ENCODE measurements at places on chromosomes 7 and 10.

- no peak for DNase-seq
Observed at GRCh38 chr10:132503581-132504421, 33.8 kb upstream of the INPP5A start.

GRCh38 chr7:80885757-80886156 is 33.1 kb downstream of the SEMA3C start:
- DNase-seq, result no peak

DNA sequence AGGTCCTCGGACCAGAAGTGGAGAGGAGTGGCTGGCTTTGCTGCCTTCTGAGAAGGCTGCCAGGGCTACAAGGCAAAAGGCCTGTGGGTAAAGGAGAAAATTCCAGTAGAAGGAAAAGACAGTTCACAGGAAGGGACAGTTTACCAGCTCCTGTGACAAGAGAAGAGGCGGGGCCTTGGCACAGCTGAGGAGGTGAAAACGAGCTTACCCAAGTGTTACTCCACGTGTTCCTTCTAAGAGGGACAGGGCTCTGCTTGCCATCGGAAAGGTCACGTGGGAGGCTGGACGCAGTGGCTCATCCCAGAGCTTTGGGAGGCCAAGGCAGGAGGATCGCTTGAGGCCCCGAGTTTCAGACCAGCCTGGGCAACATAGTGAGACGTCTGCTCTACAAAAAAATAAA is 129.4 kb upstream of the ZNF746 start:
- no peak for DNase-seq

DNA sequence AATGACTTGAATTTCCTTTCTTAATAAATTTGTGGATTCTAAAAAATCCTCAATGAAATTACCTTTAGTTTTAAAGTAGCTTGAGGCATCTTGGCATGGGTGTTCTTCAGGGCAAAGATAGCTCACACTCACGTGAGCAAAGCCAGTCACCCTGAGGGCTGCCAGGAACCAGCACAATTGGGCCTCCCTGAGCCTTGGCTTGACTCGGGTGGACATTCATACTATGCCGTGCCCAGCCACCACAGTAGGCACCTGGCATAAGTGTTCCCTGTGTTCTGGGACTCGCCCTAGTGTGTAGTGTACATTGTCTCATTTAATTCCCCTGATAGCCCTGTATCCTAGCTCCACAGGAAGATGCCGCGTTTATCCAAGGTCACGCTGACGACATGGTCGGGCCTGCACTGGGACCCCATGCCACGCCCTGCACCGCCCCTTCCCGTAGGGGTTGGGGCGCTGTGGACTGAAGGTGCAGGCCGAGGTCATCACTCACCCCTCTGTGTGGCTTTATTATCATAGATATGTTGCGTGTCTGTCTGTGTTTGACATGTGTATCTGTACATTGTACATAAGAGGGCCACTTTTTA is 67.7 kb downstream of the DYNC2I1 start:
- no peak for DNase-seq

DNA sequence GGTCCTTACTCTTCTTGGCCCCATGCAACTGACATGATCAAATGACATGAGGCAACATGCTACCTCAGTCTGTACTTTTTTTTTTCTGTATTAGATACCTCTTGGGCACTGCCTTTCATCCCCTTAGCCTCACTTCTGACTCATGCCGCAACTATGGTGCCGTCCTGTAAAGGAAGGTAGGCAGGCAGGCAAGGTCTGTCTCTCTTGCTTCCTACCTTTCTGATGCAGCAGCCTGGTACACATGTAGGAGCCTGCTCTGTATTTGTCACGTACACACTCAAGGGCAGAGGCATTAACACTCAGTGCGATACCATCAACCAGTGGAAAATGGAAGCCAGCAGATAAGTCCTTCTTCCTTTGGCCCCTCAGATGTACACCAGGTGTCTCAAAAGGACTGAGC is 146.7 kb downstream of the ATE1 start:
- no peak for DNase-seq

- DNase-seq, result no peak
Observed at GRCh38 chr7:19105546-19105945, 11.9 kb downstream of the TWIST1 start.

GRCh38 chr10:78462726-78463228 is 429.1 kb downstream of the RPS24 start:
- no peak for DNase-seq

- no peak for DNase-seq
Observed at GRCh38 chr10:104641937-104642657, 1.0 kb downstream of the SORCS3 start.

DNA sequence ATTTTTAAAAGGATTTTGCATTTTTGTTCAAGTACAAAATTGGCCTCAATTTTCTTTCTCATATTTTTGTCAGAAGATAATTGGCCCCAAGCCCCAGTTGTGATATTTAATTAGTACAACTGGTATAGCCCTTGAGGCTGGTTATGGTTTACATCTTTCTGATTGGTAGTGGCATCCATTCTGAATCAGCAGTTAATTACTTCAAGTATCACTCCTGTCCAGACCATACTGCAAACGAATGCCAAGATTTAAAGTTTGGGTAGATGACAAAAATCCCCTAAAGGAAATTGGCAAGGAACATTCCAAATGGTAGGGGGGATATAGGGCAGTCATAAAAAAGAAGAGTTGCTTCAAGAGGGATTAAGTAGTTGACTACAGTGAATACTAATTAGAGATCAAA is 23.1 kb downstream of the MYPN start:
- DNase-seq, result no peak

GRCh38 chr7:128777156-128778123 is 1.8 kb upstream of the OPN1SW start:
- DNase-seq, result no peak

- DNase-seq, result no peak
Observed at GRCh38 chr7:17940951-17941431, 697 bp upstream of the SNX13 start.

DNA sequence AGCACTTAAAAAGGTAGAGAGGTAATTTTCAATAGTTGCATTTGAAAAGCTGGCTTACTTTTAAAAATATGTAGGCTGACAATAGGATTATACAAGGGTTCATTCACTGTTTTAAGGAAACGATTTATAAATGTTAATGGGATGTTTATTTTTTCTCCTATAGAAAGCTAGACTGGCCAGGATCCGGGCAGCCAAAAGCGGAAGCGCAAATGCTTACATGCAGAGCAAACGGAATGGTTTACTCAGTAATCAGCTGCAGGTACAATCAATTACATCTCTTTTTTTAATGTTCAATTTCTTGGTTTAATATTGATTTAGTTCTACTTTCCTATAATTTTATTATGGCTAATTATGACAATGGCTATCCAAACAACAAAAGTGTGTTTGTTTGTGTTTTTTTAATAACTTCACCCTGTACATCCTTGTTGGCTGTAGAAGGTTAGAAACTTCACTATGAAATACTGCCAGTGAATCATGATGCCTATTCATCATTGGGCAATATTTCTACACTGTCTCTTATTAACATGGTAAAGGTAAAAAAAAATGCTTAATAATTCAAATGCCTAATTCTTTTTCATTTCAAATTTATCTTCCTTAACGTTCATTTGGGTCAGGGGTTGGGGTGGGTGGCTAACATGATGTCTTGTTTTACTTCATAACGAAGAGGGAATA is 116.4 kb downstream of the TSPAN12 start:
- peak; percentile 4 for DNase-seq

DNA sequence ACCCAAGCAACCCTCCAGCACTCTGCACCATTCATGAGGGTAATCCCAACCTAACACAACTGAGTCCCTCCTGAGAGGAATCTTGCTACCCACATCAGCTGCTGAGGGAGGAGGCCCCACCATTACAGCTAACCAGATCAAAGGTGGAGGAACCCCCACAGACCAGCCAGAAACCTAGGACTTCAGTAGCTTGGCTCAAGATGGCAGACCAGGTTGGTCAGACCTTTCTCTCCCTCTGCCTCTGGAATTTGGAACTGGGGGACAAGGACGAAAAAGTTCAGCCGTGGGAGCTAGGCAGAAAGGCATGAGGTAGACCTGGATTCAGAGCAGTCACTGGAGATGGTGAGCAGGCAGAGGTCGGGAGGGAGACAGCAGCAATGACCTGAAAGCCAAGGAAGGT is 101.3 kb upstream of the CACUL1 start:
- no peak for DNase-seq

- no peak for DNase-seq
Observed at GRCh38 chr7:43872406-43873110, 3.2 kb upstream of the MRPS24 start.

- no peak for DNase-seq
Observed at GRCh38 chr10:69685426-69685801, 55.4 kb downstream of the FAM241B start.

- DNase-seq, result no peak
Observed at GRCh38 chr7:100431286-100431735, 1.7 kb downstream of the MEPCE start.

- no peak for DNase-seq
Observed at GRCh38 chr7:116322541-116322940, 112.2 kb downstream of the TES start.

DNA sequence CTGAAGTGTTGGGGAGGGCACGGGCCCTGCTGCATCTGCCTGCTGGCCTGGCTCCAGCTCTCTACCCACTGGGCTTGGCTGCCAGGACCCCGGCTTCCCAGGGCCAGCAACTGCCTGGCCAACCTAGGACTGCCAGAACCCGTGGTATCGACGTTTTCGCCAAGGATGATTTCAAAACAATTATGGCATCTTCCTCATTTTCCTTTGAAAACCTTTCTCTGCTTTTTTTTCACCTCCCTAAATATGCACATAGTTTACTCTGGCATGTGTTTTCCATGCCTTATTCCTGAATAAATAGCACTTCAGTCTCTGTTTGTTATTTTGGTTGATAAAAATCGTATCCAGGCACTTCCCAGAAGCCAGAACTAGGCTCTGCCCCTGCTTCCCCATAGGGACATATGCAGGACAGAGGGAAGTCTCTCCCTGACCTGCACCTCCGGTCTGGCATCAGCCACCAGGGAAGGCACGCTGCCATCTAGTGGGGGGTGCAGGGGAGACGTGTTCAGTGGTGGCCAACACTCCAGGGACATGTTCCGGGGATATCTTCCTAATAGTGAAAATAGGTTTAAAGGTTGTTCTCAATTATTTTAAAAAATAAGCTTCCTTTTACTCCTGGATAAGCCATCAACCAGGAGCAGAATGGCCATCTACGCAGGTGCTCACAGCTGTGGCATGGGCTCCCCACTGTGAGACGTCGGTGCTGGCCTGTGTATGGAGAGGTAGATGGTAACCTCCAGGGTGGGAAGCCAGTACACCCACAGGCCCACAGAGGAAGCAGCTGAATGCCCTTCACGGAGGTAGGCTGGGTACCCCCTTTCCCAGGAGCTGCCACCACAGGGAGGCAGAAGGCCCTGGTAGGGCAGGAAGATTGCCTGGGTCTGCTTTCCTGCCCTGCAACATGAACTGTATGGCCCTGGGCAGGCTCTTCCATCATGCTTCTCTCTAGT is 30.7 kb upstream of the ANTXRL start:
- no peak for DNase-seq

DNA sequence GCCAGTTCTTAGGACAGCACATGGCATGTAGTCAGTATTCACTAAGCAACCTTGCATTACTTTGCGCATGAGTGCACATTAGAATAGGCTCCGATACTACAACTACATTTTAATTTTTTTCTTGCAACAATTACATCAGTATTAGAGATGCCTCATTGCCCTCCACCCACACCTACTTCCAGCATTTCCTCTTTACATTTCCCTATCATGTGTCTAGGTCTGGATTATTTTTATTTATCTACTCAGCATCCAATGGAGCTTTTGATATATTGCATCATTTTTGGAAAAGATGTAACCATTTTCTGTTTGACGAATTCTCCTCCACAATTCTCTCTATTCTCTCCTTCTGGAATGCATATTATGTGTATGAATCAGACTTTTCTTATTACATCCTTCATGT is 258.2 kb upstream of the GLI3 start:
- no peak for DNase-seq

DNA sequence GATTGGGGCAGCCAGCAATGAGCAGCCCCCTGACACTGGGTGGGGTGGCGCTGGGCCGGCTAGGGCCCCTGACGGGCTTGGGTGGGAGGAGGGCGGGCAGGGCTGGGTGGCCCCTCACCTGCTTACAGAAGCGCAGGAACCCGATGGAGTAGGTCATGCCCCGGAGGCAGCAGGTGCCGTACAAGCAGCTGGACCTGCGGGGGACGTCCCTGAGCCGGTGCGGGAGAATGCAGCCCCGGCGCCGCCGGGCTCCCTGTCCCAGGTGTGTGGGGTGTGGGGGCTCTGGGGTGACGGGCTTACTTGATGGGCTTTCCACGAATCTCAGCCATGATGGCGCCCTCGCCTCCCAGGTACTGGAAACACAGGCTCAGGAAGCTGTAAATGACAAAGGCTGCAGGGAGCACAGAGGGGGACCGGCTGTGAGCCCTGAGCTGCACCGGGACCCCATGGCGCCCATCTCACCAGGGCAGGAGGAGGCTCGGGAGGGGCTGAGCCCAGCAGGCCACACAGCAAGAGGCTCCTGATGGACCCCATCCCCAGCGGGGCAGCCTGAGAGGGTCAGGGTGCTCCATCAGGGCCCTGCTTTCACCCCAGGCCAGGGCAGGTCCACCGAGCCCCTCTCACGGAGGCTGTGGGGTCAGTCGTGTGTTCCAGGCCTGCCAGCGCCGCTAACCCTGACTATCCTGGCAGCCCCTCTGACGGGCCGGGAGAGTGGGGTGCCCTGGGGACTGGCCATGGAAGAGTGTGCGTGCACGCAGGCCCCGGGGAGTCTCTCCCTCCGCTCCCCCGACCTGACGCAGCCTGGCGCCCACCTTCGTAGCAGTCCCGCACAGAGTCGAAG is 5.8 kb downstream of the TMEM184A start:
- DNase-seq, result no peak

All from NCI-H187 (cell line).